Stimulated activated CD4-positive, alpha-beta T cell treated with anti-CD3 and anti-CD28 coated beads, Interleukin-1b, Interleukin-23, amount 100 ng/mL, for 4 hours (primary cell): ENCODE measurements at places on chromosomes 6 and 20.

- no peak for DNase-seq
These were observed 10.5 kb downstream of the C6orf136 start for GRCh38 chr6:30657454-30657853.

- DNase-seq: no peak
These were observed 208.9 kb upstream of the SNX9 start for GRCh38 chr6:157614026-157614568.

DNA sequence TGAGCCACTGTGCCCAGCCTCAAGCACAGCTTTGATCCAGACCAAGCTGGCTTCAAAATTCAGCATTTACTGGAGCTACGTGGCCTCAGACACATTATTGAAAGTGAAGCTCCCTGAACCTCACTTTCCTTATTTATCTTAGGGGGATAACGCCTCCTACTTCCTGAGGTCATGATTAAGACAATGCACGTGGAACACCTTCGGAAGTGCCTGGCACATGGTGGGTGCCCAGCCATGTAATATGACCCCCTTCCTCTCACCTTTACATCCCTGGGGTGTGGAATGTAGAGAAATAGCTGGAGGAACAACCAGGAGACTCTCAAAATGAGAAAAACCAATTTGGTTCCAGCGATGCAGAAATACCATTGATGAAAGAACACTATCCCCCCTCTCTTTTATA, 1.6 kb upstream of the CLPS start:
- no peak for DNase-seq

GRCh38 chr6:14269436-14269835, 151.9 kb downstream of the CD83 start:
- no peak for DNase-seq

DNA sequence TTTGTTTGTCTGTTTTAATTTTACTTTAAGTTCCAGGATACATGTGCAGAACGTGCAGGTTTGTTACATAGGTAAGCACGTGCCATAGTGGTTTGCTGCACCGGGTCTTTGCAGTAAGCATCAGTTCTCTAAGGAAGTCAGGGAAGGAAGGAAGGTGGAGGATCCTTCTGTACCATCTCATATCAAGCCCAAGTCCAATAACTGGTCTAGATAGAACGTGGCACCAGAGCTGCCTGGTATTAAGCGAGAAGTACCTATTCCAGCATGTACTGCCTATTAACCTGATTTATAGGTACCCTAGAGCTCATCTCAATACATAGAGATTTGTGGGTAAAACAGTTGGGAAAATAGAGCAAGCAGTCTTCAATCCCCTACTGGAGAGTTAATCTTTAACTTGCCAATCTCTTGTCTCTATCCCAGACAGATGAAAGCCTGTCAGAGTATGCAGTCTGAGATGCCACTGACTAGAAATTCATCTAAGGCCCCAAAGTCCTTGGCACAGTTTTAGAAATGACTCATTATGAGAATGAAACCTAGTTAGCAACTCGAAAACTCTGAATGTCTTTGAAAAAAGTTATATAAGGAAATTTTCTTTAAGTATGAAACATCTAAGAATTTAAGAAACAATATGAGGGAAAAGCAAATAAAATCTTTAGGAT, 144.9 kb downstream of the TFAP2A start:
- no peak for DNase-seq
